SW 1271 (cell line): ENCODE measurements at places on chromosomes 1 and 21.

DNA sequence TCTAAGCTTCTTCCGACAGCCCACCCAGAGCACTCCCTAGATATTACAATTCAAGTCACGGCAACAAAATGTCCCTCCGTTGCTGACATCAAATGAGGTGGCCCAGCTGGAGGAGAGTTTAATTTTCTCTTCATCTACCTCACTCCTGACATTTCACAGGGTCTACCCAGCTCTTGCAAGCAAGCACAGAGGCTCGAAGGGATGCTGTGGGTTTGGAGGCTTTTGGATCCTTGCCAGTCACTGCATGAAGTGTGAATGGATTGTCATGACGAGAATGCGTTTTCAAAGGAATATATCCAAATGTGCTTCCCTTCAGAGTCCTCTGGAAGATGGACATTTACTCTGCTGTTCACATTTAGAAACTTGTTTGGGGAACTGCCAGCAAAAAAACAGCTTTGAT, 33.5 kb downstream of the CAPN8 start:
- no peak for DNase-seq

DNA sequence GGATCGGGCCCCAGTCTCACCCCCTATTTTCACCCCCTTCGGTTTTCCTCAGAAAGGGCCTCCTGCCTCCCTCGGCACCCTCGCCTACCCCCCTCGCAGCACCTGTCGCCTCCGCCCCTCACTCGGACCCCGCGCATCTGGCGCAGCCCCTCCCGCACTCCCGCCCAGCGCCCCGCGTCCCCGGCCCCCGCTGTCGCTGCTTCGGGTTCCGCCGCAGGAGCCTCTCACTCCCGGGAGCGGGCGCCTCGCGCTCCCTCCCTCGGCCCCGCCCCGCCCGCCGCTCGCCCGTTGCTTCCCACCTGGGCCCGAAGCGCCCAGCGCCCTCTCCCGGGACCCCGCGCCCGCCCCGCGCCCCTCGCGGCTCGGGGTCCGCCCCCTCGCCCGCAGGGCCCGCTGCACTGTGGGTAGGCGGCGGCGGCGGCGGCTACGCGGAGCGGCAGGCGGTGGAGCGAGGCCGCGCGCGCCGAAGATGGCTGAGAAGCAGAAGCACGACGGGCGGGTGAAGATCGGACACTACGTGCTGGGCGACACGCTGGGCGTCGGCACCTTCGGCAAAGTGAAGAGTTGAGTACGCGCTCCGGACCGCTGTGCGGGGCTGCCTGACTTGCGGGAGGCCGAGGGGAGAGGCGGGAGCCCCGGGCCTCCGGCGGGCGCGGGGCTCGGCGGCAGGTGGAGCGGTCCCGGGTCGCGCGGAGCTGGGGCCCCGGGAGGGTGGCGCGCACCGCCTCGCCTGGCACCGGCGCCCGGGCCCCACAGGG, at the start of gene PRKAA2:
TSS of gene PRKAA2 (plus strand) at position 396 of the 758 bp plus-strand sequence. CDS start at position 470, 74 bp downstream.
- peak; percentile 21 for DNase-seq

DNA sequence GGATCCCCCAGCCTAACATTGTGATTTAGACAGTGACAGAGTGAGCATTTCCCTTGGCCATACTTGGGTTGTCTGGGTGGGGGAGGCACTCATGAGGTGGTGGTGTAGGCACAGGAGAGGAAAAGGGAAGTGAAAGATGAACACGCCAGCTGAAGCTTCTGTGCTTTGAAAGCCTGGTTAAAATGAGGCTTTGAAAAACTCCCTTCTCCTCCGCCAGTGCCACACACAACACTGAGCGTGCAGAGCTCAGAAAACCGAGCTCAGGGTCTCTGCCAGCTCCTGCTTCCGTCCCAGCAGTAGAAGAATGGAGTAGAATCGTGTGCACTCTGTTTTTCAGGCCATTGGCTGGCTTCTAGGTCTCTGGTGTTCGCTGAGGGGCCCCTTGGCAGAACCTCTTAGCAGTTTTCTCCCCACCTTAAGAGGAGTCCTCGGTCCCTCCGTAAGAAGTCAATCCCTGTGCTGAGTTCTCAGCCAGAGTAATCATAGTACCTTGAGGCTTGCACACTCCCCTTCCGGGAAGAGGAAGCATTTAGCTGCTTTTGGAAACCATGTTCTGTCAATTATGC, 12.9 kb downstream of the PLEKHM2 start:
- DNase-seq: no peak

DNA sequence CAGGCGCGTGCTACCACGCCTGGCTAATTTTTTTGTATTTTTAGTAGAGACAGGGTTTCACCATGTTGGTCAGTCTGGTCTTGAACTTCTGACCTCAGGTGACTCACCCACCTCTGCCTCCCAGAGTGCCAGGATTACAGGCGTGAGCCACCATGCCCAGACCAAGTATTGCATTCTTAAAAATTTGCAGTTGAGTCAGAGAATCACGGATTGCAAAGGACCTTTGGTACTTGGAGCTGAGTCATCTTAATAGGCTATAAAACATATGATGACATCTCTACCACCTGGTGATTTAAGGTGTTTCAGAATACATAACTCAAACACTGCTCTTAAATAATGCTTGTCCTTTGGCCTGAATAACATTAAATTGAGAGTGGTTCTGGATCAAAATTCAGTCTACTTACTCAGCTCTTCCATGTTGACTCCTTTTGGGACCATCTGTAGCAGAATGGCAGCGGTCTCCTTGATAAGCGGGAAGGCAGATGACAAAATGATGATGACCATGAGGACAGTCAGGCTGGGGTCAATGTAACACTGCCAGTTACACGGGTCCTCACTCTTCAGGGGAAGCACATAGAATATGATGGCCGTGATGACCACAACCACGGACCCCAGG, 10.4 kb downstream of the SLC30A10 start:
- DNase-seq: no peak

DNA sequence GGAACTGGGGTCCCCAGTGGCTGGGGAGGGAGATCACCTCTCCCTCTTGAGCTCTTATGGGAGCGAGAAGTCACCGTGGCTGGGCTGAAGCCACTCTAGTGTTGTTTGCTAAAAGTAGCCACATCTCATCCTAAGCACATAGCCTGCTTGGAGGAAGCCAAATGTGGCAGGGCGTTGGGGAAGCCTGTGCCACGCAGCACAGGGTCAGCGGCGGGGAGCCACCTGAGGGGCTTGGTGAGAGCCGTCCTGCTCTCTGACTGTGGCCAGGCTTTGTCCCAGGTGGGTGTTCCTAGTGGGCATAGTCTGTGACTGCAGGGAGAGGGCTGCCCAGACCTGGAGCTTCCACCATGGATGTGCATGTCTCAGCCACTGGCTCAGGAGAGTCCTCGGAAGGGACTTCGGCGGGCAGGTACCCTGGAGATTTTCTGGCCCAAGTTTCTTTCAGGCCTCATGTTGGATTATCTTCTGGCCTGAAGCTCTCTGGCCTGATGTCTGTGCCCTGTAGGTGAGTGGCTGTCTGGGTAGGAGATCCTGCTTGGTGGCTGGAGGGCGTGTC, 38.9 kb downstream of the MORN1 start:
- DNase-seq: no peak

DNA sequence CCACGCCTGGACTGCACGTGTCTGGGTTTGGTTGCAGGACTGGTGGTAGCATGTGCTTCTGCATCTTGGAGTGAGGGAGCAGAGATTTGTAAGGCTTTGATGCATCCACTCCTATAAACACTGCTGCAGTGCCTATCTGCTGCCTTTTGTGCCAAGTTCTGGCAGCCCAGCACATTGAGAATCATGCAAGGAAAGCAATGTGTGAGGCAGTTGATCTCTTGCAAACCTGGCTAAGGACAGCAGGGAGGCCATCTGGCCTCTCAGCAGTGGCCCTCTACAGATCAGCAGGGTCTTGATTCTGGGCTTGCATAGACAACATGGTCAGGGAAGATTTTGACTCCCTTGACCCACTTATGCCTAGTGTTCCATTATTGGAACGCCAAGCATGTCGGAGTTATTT, 81.2 kb upstream of the COA6 start:
- DNase-seq: no peak

GRCh38 chr21:44492567-44493385, 37.5 kb downstream of the LRRC3 start:
- no peak for DNase-seq

GRCh38 chr1:39043513-39043912, 17.4 kb downstream of the NDUFS5 start:
- DNase-seq: no peak

- DNase-seq: no peak
These were observed 48.1 kb downstream of the ACOT7 start for GRCh38 chr1:6345460-6345859.

DNA sequence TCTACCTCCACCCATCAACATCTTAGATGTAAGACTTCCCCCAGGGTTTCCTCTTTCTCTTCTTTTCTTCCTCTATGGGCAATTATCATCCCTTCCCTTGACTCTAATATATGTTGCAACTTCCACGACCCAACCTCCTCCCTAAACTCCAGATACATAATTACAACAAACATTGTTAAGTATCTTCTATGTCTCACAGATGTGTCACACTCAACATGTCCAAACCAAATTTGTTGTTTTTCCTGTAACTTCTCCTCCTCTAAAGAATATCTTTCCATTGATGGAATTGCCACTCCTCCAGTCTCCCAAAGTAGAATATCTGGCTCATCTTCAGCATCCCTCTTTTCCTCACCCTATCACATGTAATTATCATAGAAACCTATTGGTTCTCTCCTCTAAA, 314.2 kb downstream of the RWDD3 start:
- DNase-seq: no peak

- DNase-seq: no peak
These were observed 32.9 kb downstream of the IFI44 start for GRCh38 chr1:78682496-78682895.

DNA sequence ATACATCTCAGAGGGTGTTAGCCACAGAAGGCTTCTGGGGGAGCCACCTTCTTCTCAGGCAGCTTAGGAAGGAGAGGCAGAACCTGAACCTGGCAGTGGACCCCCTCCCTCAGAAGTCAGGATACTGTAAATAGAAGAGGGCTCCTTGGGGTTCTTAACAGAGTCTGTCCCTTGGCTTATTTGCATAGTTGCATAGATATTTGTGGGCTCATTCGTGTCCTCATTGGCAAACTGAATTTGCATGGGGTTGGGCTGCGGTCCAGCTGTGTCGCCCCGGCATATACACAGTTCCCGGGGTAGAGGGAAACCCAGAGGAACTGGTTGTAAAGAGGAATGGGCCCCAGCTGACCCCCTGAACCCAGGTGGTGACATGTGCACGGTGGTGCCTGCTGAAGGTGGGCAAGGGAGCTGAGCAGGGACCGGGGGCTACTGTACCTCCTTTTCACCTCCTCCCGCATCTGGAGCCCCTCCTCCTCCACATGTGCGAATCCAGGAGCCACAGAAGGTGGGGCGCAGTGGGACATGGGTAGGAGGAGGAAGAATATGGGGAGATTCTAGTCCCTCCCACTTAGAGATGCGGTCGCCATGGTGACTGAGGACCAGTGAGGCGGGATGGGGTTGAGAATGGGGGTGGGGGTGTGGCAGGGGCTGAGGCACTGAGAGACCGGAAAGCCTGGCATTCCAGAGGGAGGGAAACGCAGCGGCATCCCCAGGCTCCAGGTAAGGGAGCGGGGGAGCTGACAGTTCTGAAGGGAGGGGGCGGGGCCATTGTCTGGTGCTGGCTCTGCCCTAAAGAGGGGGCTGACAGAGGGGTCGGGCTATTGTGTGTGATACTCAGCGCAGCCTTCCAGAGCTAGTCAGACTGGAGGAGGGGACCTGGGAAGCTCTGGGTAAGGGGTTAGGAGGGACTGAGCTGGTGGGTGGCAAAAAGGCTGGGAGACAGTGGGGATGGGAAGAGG, 3.7 kb upstream of the SEMA4A start:
- no peak for DNase-seq

- no peak for DNase-seq
These were observed 12.4 kb upstream of the FCGR2A start for GRCh38 chr1:161492827-161493226.

GRCh38 chr1:156772728-156773497, 5.6 kb downstream of the PRCC start:
- DNase-seq: no peak

DNA sequence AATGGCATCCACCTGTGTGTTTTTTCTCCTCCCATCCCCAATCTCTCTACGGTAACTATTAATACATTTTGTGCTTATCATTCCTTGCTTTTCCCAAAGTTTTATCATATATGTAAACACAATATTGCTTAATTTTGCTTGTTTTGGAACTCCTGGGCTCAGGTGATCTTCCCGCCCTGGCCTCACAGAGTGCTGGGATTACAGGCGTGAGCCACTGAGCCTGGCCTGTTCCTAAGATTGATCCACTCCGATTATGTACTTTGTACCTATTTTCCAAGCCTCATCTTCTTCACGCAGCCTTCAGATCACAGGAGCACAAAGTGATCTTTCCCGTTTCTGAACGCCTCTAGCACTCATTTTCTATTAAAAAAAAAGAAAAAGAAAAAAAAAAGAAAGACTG, 45.2 kb downstream of the MEF2D start:
- no peak for DNase-seq

- no peak for DNase-seq
These were observed 70.5 kb upstream of the CTTNBP2NL start for GRCh38 chr1:112325504-112325903.

DNA sequence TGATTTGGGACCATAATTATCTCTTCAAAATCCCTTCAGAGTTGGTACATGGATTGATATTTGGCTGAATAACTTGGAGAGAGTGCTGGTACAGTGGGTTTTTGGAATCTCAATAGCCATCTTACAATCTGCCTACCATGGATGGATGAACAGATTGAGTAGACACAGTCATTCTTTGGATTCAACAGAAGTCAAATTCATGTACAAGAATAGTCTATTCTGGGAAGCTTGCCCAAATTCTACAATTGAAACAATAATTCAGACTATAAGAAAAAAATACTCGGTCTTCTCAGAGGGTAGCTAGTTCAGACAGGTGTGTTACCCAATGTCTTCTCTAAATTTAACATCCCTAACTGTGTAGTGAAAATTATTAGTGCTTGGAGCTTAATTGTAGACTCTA, 574.0 kb downstream of the LRRIQ3 start:
- DNase-seq: no peak

DNA sequence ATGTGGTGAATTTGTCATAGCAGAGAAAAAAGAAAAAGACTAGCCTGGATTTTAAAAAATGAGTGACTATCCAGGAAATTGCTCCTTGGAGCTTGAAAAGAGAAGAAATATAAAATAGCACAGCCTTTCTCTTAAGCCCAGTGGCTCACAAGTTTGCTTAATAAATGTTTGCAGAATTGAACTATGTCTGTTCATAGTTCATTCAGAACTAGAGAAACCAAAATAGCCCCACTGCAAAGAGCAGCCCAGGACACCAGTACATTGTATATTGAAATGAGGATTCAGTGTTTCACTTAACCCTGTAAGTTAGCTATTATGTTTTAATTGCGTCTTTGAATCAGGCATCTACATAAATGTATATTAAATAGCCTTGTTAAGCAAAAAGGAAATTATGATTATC, 88.8 kb downstream of the NR5A2 start:
- no peak for DNase-seq
